ENCODE measurements at places on chromosomes 13 and 19. TPM values are rescaled to one million over a fixed set of nuclear protein-coding genes. Genes with fewer than 3 reads are reported as not detected.

Gene ZNF570
- 7.2 TPM for total RNA-seq

Gene USHBP1
- total RNA-seq, result 2.0 TPM

Gene LILRB1
- total RNA-seq, result 0.49 TPM

Gene APOC1
- 44.6 TPM for total RNA-seq

Gene FFAR3
- total RNA-seq, result 0.10 TPM

Gene ARID3A
- total RNA-seq, result 12.8 TPM

Gene ZNF486
- total RNA-seq, result 12.8 TPM

Gene TMPRSS9
- 0.20 TPM for total RNA-seq

Gene MISP3
- total RNA-seq, result 0.89 TPM

Gene SERTM1
- 0.20 TPM for total RNA-seq

Gene CABP5
- total RNA-seq, result not detected

Gene PEAK3
- 0.20 TPM for total RNA-seq

Gene KCTD15
- total RNA-seq, result 48.6 TPM

Gene ZNF575
- total RNA-seq, result 0.79 TPM

Gene PTPRS
- 80.4 TPM for total RNA-seq

Gene LRFN3
- 2.8 TPM for total RNA-seq

Gene PLEKHF1
- 10.7 TPM for total RNA-seq

Gene CLDN10
- total RNA-seq, result 2.4 TPM

Gene ATXN8OS
- total RNA-seq, result not detected

Gene SIGLEC12
- not detected for total RNA-seq

Measured in skin of body (tissue), 3 donors.